Ovary (tissue), 10 donors: ENCODE measurements at places on chromosomes 4 and X.

GRCh38 chr4:147913137-147913536 is 181.2 kb downstream of the ARHGAP10 start:
- no peak for DNase-seq

DNA sequence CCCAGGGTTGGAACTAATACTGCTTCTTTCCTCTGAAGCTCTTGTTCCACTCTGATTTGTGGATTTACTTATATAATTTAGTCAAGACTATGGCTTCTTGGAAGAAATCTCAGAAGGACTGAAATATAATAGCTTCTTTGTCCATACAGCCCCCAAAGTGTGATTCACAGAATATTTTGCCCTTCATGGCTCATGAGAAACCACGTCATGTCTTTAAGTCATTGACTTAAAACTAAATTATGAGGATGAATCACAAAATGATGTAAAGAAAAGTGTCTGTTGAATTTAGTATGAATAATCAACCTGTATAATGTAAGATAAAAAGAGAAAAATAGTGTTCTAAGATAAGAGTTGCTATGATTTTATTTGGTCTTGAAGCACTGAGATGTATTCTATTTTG is 43.3 kb upstream of the AGA start:
- DNase-seq = no peak

DNA sequence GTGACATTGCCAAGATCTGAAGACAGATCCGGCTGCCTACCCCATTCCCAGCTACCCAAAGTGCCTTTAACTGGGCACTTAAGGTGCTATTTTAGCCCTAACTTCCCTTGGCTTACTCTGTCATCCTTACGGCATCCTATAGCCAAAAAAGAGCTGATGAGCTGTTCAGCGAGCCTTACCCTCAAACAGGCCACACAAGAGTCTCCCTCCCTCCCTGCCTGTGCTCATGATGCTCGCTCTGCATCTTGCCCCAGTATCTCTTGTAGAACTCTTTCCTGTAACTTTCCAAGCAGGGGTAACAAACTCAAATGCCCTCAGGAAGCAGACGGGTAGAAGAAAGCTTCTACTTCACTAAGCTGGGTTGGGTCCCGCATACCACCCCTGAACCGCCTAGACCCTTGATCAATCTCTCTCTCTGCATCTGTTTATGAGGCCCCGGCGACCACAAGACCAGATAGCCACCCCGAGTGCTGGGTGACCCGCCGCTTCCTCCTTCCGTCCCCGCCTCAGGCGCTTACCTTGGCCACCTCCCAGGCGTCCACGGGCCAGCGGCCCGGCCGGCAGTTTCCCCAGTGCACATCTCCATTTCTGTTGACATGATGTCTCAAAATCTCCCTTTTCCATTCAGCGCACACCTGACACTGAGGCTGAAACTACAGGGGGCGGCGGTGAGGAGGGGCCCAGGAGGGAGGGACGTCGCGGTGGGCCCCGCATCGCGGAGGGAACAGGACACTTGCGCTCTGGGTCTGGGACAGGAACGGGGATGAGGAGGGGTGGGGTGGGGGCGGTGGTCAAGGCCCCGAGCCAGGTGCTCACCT is 663 bp downstream of the CXorf38 start:
- peak; percentile 66 for DNase-seq

GRCh38 chrX:22246620-22247019 is 26.1 kb upstream of the CBLL2 start:
- DNase-seq = no peak

- no peak for DNase-seq
Measured at GRCh38 chrX:9912351-9913145, 54.6 kb upstream of the CLDN34 start.

- no peak for DNase-seq
Measured at GRCh38 chr4:121182296-121182695, 18.2 kb upstream of the TNIP3 start.
